ENCODE measurements at places on chromosomes 5 and 9. TPM values are rescaled to one million over a fixed set of nuclear protein-coding genes. Genes with fewer than 3 reads are reported as not detected.

TAS2R1 gene
- not detected for total RNA-seq

- no peak overlapping the region for H3K4me3 ChIP-seq
- no peaks in the 10 kb centered on the region for H3K27me3 ChIP-seq
- no peak for DNase-seq
- no peaks in the 10 kb centered on the region for H3K36me3 ChIP-seq
Observed at GRCh38 chr5:66931651-66932050, 264.9 kb downstream of the CD180 start.

GRCh38 chr5:93192087-93192486 lies 388.9 kb downstream of the NR2F1-AS1 start:
- no peak for DNase-seq
- H3K36me3 ChIP-seq: no peaks in the 10 kb centered on the region
- no peaks in the 10 kb centered on the region for H3K4me1 ChIP-seq

- H3K36me3 ChIP-seq: no peaks in the 10 kb centered on the region
- no peaks in the 10 kb centered on the region for H3K27me3 ChIP-seq
- H3K27ac ChIP-seq: no peak overlapping the region
- H3K4me3 ChIP-seq: no peak overlapping the region
- DNase-seq: no peak
Observed at GRCh38 chr5:142080248-142080647, 28.3 kb upstream of the NDFIP1 start.

DNA sequence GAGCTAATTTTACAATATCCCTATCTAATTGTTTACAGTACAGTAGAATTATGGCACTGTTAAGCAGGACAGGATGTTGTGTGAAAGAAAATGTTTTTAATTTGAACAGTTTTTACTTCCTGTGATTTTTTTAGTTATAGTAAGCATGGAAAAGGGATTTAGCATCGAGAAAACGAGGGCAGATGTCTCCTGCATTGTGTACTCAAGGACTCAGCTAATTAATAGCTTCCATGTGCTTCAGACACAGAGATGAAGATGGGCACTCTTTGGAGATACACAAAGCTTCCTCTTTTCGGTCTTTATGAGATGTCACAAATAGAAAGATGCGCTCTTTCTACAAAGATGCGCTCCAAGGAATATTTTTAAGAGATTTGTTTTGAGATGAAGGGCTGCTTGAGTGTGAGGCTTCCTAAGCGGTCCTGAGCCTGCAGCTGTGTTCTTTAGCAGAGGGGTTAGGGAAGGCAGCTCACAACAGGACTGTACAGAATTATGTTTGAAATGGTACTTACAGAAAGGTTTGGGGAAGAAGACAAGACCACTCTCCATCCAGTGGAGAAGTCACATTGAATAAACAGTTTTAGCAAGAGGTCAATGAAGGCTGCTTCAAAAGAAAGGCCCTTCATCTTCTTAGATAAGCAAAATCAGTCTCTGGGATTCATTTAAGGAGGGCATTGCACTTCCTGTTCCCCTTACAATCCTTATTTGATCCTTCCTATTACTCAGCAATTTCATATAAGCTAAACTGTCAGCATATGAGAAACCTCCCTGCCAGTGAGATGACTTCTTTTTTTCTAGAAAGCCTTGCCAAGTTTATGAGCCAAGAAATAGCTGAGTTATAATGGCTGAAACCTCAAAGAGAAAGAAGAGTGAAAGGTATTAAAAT lies 311.5 kb downstream of the EFNA5 start:
- H3K4me1 ChIP-seq: peaks cover 3% of the 10 kb centered on the region
- no peak for DNase-seq
- H3K27me3 ChIP-seq: no peaks in the 10 kb centered on the region
- no peaks in the 10 kb centered on the region for H3K36me3 ChIP-seq
- no peak overlapping the region for H3K27ac ChIP-seq

DNA sequence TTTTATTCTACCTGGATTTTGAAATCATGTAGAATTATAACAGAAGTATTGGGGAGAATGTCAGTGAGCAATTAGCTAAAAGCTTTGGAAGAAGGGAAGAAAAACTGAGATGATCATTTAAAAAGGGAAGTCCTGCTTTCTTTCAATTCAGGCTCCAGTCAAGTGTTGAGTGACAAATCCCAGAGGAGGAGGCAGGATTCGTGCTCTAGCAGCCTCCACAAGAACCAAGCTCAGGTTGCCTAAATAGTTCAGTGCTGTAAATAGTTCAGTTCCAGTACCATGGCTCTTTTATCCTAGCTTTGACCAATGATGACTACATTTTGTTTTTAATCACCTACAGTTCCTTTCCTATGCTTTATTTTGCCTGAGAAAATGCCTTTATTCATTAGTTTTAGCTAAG lies 204.9 kb upstream of the NREP start:
- no peak overlapping the region for H3K4me3 ChIP-seq
- no peak for DNase-seq
- no peak overlapping the region for H3K27ac ChIP-seq
- no peaks in the 10 kb centered on the region for H3K4me1 ChIP-seq

HAVCR1 gene
- total RNA-seq: 0.19 TPM

DNA sequence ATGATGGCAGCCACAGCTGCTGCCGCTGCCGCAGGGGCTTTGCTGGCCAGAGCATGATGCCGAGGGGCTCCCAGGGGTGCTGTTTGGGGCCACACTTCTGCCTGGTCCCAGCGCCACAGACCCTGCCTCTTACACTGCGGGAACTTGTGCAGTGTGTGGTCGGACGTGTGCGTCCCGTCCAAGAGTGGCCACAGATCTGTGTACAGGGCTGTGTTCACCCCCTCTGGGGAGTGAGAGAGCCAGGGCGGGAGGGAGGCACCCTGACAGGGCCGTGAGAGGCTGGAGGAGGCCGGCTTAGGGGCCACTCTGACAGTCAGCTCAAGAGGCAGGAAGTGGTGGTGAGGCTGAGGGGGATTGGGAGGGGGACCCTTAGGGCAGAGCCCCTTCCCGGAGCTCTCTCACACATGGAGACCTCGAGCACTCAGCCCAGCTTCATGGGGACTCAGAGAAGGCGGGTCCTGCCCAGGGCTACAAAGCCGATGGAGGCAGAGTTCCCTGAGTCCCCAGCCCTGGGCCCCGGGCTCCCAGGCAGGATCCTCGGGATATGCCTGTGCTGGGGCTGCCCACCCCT lies 13.1 kb upstream of the CARD19 start:
- DNase-seq: no peak
- no peaks in the 10 kb centered on the region for H3K4me1 ChIP-seq
- H3K27me3 ChIP-seq: no peaks in the 10 kb centered on the region
- H3K27ac ChIP-seq: no peak overlapping the region

- peaks cover 47% of the 10 kb centered on the region for H3K27me3 ChIP-seq
- H3K4me1 ChIP-seq: peaks cover 20% of the 10 kb centered on the region
- peak overlapping the region; percentile 44 for H3K27ac ChIP-seq
- no peak for DNase-seq
Observed at GRCh38 chr5:64506567-64507263, 900 bp downstream of the RGS7BP start.

ZNF462 gene
- total RNA-seq: 20.5 TPM

PCA3 gene
- not detected for total RNA-seq

DNA sequence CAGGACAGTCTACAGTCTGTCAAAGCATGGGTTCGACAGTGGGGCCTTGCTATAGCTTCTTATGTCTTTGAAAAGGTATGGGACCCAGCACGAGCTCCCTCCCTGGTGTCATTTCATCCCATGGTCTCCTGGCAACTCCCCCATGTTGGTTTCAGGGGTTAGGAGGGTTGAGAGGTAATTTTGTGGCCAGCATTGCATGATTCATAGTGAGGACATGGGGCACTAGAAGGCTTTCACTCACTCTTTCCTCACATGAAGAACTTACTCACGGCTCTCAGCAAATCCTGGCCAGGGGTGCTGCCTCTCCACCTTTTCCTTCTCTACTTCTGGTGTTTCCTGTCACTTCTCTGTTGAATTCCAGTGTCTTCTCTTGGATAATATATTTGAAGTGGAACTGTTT lies 134.7 kb upstream of the TNPO1 start:
- no peak overlapping the region for H3K27ac ChIP-seq
- no peaks in the 10 kb centered on the region for H3K4me1 ChIP-seq
- DNase-seq: no peak
- no peaks in the 10 kb centered on the region for H3K36me3 ChIP-seq
- H3K4me3 ChIP-seq: no peak overlapping the region

- peaks cover 93% of the 10 kb centered on the region for H3K36me3 ChIP-seq
- H3K4me3 ChIP-seq: no peak overlapping the region
- H3K27me3 ChIP-seq: no peaks in the 10 kb centered on the region
- no peak overlapping the region for H3K27ac ChIP-seq
- no peaks in the 10 kb centered on the region for H3K4me1 ChIP-seq
Observed at GRCh38 chr5:96893342-96893741, 17.0 kb downstream of the ERAP2 start.

DNA sequence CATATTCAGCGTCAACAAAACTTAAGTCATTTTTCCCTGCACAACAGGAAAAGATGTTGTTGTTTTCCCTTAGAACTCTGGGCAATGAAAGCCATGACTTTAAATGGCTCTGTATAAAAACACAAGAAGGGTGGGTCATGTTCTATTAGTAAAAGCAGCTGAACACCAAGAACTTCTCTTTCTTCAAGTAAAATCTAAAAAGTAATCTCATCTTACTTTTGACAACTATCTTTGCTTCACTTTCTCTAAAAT lies 9.1 kb downstream of the PFDN1 start:
- no peaks in the 10 kb centered on the region for H3K36me3 ChIP-seq
- DNase-seq: no peak
- peak overlapping the region; percentile 65 for H3K27ac ChIP-seq
- no peak overlapping the region for H3K4me3 ChIP-seq
- H3K27me3 ChIP-seq: no peaks in the 10 kb centered on the region

GRCh38 chr9:83599071-83599470 lies 23.9 kb upstream of the IDNK start:
- H3K27me3 ChIP-seq: no peaks in the 10 kb centered on the region
- no peaks in the 10 kb centered on the region for H3K4me1 ChIP-seq
- H3K4me3 ChIP-seq: no peak overlapping the region
- DNase-seq: no peak
- H3K36me3 ChIP-seq: no peaks in the 10 kb centered on the region

DNA sequence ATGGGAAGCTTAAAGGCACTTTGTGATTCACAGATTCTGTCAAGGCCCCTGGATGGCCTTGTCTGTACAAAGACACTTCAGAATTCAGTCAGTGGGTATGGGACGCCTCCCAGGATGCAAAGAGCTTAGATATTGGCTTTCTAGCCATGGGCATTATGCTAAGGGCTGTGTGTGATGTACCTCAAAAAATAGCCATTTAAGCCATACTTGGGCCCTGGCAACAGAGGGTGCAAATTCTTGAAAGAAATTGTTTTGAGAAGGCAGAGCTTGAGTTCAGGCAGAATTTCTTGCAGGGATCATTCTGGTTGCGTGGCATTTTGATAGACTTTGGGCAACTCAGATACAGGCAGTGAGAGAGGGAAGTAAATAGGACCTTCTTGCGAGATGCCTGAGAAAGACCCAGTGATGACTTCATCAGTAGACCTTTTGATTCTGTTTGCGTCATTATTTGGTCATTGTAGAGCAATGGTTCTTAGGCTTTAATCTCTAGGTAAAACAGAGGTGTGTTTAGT lies 3.9 kb downstream of the CYFIP2 start:
- no peaks in the 10 kb centered on the region for H3K36me3 ChIP-seq
- H3K27me3 ChIP-seq: no peaks in the 10 kb centered on the region
- no peak overlapping the region for H3K4me3 ChIP-seq
- no peak for DNase-seq
- H3K27ac ChIP-seq: no peak overlapping the region
- peaks cover 9% of the 10 kb centered on the region for H3K4me1 ChIP-seq

RNF183 gene
- total RNA-seq: 2.1 TPM

GRCh38 chr9:124869986-124870560 lies 8.1 kb downstream of the ARPC5L start:
- no peaks in the 10 kb centered on the region for H3K27me3 ChIP-seq
- DNase-seq: peak; percentile 28
- peaks cover 11% of the 10 kb centered on the region for H3K36me3 ChIP-seq
- H3K27ac ChIP-seq: peak overlapping the region; percentile 99
- H3K4me1 ChIP-seq: peaks cover 46% of the 10 kb centered on the region

GRCh38 chr9:134371731-134372130 lies 45.5 kb downstream of the RXRA start:
- no peak for DNase-seq
- H3K36me3 ChIP-seq: no peaks in the 10 kb centered on the region
- peak overlapping the region; percentile 92 for H3K27ac ChIP-seq
- no peak overlapping the region for H3K4me3 ChIP-seq

TRUB2 gene
- 15.2 TPM for total RNA-seq

CAAP1 gene
- total RNA-seq: 9.6 TPM

DNA sequence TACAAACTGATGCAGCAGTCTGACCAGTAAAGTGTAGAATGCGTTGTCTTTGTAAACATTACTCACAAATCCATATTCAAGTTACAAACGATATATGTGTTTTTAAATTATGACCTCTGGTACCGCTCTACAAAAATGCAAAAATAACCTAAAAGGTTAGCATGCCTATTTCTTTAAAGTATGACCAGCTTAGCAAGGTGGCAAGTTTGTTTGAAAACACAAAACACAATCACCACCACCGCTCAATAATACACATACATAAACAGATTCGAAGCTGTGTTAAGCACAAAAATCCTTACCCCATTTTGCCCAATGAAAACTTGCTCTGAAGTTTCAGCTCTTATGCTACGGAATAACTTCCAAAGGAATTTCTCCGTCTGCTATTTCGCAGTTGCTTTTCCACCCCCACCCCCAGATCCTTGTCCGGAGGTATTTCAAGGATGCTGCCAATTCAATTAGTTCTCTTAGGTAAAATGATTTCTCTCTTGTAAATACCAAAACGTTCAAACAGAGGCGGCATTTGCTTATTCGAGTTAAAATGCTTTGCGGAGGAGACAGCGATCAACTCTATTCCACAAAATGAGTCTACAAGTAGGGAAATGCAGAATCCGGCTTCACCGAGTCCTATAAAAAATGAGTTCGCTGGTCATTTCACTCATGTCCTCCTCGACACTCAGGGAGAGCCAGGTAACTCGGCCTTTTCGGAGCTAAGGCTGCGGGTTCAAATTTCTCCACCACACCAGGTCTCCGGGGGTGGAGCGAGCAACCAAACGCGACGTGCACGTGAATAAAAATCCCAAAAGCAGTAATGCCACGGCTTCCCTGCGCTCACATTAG lies 1.2 kb downstream of the HOMER1 start:
- no peaks in the 10 kb centered on the region for H3K4me1 ChIP-seq
- H3K27ac ChIP-seq: peak overlapping the region; percentile 95
- peak overlapping the region; percentile 69 for H3K4me3 ChIP-seq
- H3K36me3 ChIP-seq: no peaks in the 10 kb centered on the region
- no peaks in the 10 kb centered on the region for H3K27me3 ChIP-seq
- no peak for DNase-seq

GBGT1 gene
- total RNA-seq: 4.5 TPM

ZNF300 gene
- 4.0 TPM for total RNA-seq

DNA sequence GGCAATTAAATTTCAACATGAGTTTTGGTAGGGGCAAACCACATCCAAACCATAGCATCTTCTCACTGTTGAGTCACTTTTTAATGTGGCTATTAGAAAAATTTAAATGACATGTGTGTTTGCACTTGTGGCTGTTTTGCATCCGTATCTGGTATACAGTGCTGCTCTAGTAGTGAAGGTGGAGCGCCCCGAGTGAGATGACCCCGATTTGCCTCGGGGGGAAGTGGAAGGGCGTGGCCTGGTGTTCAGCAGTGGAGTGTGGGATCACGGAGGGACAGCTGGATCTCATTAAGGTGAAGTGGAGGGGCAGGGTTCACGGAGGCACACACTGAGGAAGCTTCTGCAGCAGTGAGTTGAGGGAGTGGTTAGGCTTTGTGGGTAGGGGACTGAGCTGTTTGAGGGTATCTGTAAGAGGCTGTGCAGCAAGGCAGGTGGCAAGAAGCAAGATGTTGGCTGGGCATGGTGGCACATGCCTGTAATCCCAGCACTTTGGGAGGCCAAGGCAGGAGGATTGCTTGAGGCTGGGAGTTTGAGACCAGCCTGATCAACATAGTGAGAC lies 6.2 kb upstream of the GMCL2 start:
- no peaks in the 10 kb centered on the region for H3K36me3 ChIP-seq
- no peaks in the 10 kb centered on the region for H3K27me3 ChIP-seq
- H3K4me1 ChIP-seq: peaks cover 26% of the 10 kb centered on the region
- no peak overlapping the region for H3K27ac ChIP-seq
- DNase-seq: no peak
